ENCODE measurements at places on chromosomes 2 and 18.

DNA sequence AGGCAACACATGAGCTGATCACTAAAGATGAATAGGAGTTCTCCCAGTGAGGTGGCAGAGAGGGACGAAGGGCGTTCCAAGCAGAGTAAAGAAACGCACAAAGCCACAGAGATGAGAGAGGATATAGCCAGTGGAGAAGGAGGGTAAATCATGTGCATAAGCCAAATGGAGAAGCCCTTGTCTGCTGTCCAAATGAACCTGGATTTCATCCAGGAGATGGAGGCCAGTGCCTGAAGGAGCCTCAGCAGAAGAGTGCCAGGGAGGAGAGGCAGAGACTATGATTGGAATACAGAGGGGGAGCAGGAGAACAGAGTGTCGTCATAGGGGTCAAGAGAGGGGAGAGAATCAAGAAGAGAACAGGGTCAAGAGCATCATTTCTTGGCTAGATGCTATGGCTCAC lies 48.9 kb upstream of the STPG4 start:
- no peak for DNase-seq

- peak; percentile 57 for DNase-seq
These were observed 98.1 kb downstream of the LRRC30 start for GRCh38 chr18:7329016-7329415.

DNA sequence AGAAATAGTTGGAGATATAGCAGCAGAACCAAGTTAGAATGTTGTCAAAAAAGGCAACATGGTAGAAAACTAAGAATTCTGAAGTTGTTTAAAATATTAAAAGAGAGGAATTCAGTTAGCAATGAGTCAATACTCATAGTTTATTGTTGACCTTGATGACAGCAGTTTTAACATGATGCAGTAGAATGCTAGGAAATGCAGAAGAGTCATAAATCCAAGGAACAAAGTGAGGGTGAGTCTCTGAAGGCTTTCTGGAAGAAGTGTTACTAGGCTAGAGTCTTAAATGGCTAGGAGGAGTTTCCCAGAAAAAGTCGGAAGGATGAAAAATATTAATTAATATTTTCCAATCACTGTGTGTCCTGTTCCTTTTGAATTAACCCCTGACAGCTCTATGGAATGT lies 807.3 kb downstream of the TSN start:
- no peak for DNase-seq

GRCh38 chr2:23380562-23381065 lies 4.4 kb upstream of the KLHL29 start:
- DNase-seq, result peak; percentile 88

DNA sequence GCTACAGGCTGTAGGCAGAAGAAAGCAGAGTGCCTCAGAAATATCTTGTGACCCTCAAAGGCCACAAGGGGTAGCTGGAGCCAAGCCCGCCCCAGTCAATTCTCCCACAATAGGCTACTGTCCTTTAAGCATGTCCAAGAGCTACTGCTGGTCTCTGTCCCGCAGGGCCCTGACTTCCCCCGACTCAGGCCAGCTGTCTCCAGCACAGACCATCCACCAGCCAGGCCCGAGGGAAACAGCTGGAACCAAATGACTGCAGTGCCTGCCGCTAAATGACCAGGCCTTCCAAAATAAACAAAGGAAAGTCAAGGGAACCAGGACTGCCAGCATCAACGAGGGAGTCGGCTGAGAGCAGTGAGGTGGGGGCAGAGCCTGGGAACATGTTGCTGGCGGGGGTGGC lies 36.7 kb downstream of the MCFD2 start:
- DNase-seq, result no peak

GRCh38 chr2:134218930-134219658 lies 34.8 kb upstream of the MGAT5 start:
- DNase-seq, result peak; percentile 74

GRCh38 chr18:4960578-4960977 lies 236.5 kb downstream of the AKAIN1 start:
- DNase-seq, result no peak

GRCh38 chr2:195652911-195653310 lies 4.1 kb upstream of the SLC39A10 start:
- DNase-seq, result no peak

- DNase-seq, result no peak
These were observed 165.3 kb upstream of the TFPI start for GRCh38 chr2:187719510-187719909.

GRCh38 chr2:109129921-109130722 lies 1.1 kb downstream of the SH3RF3 start:
- DNase-seq, result no peak

Data from kidney tubule cell (primary cell).